ENCODE measurements at places on chromosomes 4 and X.

- DNase-seq: no peak
Observed at GRCh38 chr4:140237616-140238350, 83.8 kb upstream of the MAML3 start.

- DNase-seq: no peak
Observed at GRCh38 chr4:17400686-17401085, 111.2 kb downstream of the QDPR start.

- DNase-seq: no peak
Observed at GRCh38 chr4:76492055-76492454, 57.0 kb downstream of the SHROOM3 start.

GRCh38 chr4:85784947-85785346 is 310.0 kb downstream of the ARHGAP24 start:
- no peak for DNase-seq

- no peak for DNase-seq
Observed at GRCh38 chr4:132108784-132109183, 1040.3 kb upstream of the PCDH10 start.

- DNase-seq: no peak
Observed at GRCh38 chrX:65607070-65607742, 60.2 kb upstream of the MSN start.

DNA sequence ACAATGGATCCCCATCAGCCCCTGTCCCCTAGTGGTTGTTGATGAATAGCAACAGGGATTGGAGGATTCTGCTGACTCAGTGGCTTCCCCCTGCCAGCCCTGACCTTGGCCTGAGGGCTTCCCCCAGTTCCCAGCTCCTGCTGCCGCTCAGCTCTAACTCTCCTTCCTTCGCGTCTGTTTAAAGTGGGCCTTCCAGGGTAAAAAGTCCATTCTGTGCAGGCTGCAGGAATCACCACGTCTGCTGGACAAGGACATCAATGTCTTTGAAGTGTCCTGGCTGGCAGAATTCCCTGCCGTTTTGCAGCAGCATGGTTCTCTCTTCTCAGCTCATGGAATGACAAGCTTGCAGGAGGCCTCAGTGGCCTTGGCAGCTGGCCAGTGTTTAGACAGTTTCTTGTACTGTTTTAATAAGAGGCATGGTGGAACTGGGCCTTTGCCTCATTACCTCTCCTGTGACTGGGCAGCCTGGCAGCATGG is 152.5 kb upstream of the STX18 start:
- no peak for DNase-seq

DNA sequence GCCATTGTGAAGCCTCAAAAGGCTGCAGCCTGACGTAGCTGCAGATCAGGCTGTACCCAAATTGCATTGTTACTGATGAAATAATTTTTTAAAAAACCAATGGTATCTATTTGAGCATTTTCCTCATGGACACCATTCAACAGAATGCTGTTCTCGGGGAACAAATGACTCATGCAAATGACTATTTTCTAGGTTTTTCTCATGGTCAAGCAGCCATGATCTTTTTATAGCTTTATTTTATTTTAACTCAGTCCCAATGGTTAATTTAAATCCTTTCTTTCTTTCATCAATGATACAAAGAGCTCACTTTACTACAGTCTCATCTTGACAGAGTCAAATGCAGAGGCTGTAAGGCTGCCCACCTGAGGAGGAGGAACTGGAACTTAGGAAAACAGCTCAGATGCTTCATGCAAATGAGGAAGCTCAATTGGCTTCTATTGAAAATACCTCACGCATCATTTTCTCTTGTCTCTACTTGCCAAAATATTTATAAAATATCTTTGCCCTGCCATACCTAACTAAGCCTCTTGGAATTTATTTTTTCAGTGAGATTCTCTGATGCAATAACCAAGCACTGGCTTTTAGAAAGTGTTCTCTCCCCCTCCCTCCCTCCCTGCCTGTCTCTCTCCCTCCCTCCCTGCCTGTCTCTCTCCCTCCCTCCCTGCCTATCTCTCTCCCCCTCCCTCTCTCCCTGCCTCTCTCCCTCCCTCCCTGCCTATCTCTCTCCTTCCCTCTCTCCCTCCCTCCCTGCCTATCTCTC is 81.0 kb downstream of the SORBS2 start:
- no peak for DNase-seq

DNA sequence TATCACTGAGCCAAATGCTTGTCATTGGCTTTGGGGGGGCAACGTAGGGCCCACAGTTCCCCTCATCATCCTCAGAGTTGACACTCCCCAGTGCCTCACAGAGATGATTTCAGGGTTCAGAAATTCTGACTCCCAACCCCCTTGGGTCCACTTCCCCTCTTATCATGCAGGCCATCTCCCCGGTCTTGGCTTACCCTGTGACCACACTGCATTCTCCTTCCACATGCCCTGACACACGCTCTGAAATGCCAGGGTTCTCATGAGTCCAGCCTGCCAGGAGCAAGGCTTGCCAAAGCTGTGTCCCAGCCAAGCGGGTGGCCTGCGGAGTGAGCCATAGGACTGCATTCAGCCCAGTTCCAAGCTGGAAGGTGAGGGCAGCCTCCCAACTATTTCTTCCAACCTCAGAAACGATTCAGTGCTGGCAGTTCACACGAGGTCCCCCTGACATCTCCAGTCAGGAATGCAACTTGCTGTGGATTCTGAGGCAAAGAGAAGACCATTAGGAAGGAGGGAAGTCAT is 101.2 kb downstream of the SMIM20 start:
- no peak for DNase-seq

- no peak for DNase-seq
Observed at GRCh38 chrX:130716781-130717413, 186.1 kb downstream of the ENOX2 start.

DNA sequence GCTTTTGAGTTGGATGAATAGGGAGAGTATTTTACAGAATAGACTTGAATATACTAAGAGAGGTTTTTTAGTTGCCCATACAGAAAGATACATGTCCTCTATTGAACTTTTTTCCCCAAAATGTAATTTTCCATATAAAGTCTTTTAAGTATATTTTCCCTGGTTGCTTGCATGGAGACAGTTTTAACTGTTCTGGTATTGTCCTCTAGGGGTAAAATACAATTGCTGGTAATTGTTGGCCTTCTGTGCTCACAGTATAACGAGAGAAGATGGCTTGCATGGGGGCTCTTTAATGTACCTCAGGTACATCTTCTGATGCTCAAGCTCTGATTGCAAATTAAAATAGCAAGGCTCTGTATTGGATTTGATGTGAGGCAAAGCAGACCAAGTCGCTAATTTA is 136.1 kb downstream of the ARX start:
- DNase-seq: no peak

- DNase-seq: no peak
Observed at GRCh38 chr4:25424539-25425228, 47.6 kb downstream of the ANAPC4 start.

Measured in activated gamma-delta T cell (primary cell).